ENCODE measurements at places on chromosomes 16 and 17.

DNA sequence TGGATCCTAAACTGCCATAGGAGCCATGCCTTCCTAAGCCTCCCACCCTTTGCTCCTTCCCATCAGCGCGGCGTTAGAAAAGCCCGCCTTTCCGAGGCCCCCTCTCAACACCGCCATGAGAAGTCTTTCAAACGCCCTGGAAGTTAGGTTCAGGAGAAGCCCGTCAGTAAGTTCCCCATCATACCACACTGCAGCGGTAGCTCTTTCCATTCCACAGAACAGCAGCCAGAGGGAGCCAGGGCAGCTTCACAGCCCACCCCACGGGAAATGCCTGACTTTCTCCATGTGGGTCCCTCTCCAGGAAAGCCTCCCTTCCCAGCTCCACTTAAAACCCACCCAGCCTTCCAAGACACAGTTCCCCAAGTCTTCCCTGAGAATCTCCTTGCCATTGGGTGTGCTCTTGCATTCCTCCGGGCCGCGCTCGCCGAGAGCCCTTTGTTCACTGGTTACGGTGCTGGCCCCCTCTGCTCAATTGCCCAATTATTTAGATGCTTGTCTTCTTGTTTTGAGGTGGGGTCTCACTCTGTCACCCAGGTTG, 28.7 kb downstream of the KIAA0513 start:
- no peak for DNase-seq

- no peak for DNase-seq
Measured at GRCh38 chr17:1390432-1391367, 9.3 kb downstream of the YWHAE start.

DNA sequence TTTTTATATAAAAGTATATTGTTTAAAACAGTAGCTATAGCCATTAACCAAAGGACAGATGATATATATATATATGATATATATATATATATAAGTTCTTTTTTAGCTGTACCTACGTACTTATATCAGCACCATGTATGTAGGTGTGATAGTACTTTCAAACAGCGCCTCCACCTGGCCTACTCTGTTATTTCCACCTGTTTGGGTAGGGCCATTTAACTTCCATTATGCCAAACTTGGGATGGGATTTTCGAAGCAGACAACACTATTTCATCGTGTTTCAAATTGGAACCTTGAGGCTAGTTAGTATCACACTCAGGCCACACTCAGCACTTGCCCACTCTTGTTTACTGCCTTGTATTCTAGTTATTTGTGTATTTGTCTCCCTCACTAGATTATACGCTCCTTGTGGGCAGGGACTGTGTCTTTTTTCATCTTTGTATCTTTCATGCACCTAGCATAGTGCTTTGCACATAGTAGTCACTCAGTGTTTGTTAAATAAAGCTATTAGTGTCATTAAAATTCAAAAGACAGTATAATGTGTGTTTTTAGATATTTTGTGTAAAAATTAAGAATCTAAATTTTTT, 11.8 kb upstream of the CLTC start:
- DNase-seq, result no peak

DNA sequence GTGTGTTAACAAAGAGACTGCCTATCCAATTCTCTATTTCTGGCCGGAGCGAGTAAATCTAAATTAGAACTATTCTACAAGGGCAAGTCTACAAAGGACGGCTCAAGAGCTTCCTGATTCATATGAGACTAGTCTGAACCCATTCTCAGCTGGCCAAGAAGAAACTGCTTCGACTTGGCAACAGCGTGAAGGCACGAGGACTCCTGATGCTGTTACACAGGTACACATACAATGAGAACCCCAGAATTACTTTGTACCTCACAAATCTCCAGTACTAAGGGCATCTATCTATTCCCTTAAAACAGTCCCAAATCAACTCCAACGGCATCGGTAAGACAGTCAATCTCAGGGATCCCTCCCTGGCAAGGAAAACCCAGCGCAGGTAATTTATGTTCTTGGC, 1.5 kb downstream of the CRK start:
- no peak for DNase-seq

GRCh38 chr16:88468275-88469129, 15.4 kb downstream of the ZFPM1 start:
- DNase-seq, result no peak

DNA sequence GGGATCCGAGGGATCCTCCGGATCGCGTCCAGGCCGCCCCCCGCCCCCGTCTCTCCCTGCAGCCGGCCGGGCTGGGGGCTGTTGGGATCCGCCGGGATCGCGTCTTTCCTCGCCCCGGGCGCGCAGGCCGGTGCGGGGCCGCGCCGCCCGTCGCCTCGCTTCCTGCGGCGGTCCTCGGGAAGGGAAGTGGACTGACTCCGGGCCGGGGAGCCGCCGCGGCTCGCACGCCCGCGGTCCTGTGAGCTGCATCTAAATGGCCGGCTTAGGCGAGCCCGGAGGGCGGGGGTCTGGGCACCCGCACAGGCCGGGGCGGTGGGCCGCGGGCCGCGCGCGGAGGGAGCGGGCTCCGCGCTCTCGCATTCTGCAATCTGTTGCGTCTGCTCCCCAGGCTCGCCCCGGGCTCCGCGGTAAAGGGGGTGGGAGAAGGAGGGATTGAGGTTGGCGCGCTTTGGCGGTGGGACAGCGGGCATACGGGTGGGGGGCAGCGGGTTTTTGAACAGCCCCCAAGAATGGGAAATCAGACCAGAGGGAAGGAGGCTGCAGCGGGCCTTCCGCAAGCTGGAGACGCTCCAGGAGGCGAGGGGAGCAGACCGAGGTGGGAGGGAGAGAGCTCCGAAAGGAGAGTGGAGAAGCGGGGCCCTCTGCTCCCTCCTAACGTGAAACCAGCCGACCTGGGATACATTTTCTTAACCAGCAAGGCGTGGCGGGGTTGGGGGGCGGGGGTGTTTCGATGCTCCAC, 2.2 kb downstream of the TMEM132E start:
- no peak for DNase-seq

- DNase-seq, result no peak
Measured at GRCh38 chr17:55480631-55481315, 30.5 kb downstream of the SMIM36 start.

- no peak for DNase-seq
Measured at GRCh38 chr17:77521076-77521475, 380.3 kb downstream of the SEC14L1 start.

GRCh38 chr16:17461951-17462729, 8.6 kb downstream of the XYLT1 start:
- DNase-seq, result no peak

- no peak for DNase-seq
Measured at GRCh38 chr16:50154420-50154950, 1.4 kb downstream of the TENT4B start.

DNA sequence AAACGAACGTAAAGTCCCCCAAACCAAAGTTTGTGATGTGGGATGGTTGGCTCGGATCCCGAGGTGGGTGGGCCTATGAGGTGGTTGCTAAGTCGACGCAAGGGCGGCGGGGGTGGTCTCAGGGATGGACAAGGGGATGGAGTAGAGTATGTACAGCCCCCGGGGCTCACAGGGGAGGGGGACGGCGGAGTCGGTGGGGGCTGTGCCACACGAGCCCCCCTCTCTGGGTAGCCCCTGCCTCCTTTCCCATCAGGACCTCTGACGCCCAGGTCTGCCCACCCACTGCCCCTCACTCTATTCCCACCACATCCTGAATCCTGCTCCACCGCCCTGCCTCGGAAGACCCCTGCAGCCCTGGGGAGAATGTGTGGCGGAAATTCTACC, 15.2 kb downstream of the IL34 start:
- DNase-seq, result no peak

GRCh38 chr17:39110435-39111136, 40.9 kb downstream of the PLXDC1 start:
- DNase-seq, result no peak

GRCh38 chr17:29051731-29052130, 8.8 kb downstream of the PIPOX start:
- DNase-seq, result no peak

GRCh38 chr16:58464047-58464915, 35.7 kb upstream of the NDRG4 start:
- DNase-seq, result no peak

GRCh38 chr16:79501446-79501845, 99.1 kb downstream of the MAF start:
- DNase-seq, result no peak

DNA sequence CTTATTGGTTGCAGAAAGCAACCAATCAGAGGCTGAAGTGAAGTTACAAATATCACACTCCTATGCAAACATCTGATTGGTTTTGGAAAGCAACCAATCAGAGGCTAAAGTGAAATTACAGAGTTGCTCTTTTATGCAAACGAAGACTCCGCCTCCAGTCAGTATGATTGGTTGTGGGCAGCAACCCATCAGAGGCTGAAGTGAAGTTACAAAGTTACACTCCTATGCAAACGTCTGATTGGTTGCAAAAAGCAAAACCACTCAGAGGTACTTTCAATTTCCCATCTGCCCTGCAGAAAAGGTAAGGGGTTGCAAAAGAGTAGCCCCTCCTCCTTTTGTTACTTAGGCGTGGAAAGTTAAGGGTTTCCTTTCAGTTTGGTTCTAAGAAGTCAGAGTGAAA, 697.3 kb downstream of the MAF start:
- DNase-seq, result no peak

GRCh38 chr17:56629531-56630075, 36.1 kb downstream of the NOG start:
- DNase-seq, result no peak

DNA sequence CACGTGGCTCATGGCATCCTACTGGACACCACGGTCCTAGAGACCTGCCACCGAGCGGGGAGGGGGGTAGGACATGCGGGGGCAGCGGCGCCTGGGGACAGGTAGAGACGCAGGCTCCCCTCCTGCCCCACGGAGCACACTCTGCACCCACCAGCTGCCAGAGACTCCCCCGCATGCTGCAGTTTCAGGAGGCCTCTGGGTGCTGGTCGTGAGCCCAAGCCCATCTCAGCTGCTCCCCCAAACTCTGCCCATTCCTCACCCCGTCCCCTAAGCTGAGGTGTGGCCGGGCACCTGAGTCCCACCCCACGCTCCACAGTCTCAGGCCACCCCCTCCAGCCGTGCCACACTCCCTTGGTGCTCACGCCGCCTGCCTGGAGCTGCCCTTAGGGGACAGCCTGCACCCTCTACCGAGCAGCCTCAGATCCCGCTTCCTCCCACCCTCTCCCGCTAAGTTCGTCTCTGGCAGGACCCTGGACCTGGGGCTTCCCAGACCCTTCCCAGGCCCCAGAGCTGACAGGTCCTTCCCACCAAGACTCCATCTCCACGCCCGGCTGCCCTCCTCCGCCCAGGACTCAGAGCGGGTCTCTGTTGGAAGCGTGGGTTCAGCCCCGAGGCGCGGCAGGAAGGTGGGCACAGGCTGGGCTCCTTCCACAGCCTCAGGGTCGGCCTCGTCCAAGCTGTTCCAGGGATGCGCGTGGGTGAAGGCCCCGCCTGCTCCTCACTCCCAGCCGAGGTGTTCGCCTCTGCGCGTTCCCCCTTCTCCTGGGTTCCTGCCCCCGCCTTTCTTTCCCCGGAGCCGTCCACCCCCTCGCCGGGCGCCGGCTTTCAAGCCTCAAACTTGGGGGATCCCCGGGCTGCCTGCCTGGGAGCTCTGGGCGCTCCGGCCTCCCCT, 1.3 kb downstream of the RAB40B start:
- DNase-seq, result no peak

GRCh38 chr17:81810476-81810875, 6.5 kb downstream of the GCGR start:
- DNase-seq, result no peak

DNA sequence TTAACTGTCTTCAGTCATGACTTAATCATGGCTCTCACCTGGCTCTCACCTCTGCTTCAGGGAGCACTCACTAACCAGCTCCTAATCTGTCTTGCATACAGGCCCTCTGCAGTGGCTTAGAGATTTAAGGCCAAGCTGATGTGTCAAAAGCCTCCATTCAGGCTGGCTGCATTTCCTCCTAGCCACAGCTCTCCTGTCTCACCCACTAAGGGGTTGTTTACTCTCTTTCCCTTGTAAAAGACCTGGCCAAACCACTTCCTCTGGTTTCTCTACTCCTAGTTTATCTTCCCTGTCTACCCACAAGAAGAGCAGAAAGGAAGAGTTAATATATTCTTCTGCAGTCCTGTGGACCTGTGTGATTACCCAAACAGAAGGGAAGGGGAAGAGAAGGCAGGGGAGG, 9.3 kb upstream of the ASIC2 start:
- no peak for DNase-seq

DNA sequence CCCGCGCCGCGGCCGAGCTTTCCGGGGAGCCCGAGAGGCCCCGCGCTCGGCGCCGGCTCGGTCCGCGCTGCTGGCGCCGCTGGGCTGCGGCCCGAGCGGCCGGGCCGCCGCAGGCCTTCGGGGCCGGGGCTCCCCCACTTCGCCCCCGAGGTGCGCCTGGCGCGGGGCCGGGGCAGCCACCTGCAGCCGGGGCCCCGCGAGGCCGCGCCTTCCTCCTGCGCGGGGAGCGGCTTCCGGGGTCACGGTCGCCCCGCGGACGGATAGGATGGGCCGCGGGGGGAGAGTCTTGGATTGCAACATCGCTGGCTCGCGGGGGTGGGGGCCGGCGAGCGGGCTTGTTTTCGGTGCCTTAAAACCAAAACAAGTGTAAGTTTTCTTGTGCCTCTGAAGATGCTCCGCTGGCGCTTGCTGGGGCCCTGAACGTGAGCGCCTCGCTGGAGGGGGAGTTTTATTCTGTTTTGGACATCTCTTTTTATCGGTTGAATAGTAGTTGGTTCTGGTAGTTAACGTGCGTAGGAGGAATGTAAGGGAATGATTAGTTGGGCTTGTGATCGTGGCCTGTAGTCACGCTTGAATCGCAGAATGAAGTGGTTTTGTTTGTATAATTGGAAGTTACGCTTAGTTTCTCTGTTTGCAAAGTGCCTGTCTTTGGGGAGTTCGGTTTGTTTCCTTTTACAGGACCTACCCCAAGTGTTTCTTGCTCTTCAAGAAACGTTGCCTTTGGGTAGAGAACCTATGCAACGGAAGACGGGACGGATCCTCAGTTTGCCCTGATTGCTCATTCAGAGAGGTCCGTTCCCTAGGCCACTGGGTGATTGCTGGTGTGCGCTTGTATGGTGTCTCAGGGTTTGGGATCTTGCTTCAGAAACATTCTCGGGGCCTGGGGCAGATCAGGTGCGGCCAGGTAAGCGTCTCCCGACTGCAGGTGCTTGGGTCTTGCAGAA, 724 bp downstream of the UBE2I start:
- no peak for DNase-seq

DNA sequence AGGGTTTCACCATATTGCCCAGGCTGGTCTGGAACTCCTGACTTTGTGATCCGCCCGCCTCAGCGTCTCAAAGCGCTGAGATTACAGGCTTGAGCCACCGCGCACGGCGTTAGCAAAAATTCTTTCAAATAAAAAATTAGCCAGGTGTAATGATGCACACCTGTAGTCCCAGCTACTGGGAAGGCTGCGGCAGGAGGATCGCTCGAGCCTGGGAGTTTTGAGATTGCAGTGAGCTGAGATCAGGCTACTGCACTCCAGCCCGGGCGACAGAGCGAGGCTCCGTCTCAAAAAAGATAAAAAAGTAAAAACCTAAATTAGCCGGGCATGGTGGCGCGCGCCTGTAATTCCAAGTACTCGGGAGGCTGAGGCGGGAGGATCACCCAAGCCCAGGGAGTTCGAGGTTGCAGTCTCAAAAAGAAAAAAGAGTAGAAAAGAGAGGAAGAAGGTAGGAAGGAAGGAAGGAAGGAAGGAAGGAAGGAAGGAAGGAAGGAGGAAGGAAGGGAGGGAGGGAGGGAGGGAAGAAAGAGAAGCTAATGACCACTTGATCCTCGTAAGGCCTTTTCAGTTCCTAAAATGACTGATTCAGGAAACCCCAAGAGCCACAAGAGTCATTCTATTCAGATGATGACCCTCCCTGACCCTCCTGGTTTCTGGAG, 59.2 kb downstream of the SRL start:
- no peak for DNase-seq

- DNase-seq, result no peak
Measured at GRCh38 chr17:13775450-13775849, 173.7 kb upstream of the HS3ST3A1 start.
